HFFc6 (cell line): ENCODE measurements at places on chromosomes 7 and 10. TPM values are rescaled to one million over a fixed set of nuclear protein-coding genes. Genes with fewer than 3 reads are reported as not detected.

DNA sequence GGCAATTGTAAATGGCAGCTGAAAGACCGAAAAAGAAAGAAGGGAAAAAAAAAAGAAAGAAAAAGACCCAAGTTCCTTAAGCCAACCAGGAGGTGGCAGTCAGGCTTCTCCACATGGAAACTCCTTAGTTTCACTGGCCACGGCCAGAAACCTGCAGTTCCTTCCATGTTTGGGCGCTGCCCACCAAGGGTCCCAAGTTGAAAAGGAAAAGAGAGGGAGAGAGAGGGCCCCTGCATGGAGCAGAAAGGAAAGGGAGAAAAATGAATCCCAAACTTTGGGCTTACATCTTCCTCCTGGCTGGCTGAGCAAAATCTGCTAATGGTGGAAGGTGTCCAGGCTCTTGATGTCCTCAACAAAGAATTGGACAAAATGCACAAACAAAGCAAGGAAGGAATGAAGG, 31.8 kb upstream of the ABCA13 start:
- H3K4me3 ChIP-seq: peak overlapping the region; percentile 70; the same call in 1 of the 2 replicates
- H3K36me3 ChIP-seq: no peaks in the 10 kb centered on the region
- peaks cover 28% of the 10 kb centered on the region for H3K4me1 ChIP-seq
- DNase-seq: no peak
- H3K27me3 ChIP-seq: peaks cover 2% of the 10 kb centered on the region; the same call in 1 of the 2 replicates

GRCh38 chr10:44908066-44908749, 2.9 kb upstream of the TMEM72 start:
- H3K36me3 ChIP-seq: no peaks in the 10 kb centered on the region
- peak overlapping the region; percentile 41; the same call in 1 of the 2 replicates for H3K4me3 ChIP-seq
- no peak overlapping the region for H3K27ac ChIP-seq
- H3K27me3 ChIP-seq: peaks cover 21% of the 10 kb centered on the region
- peaks cover 8% of the 10 kb centered on the region for H3K4me1 ChIP-seq

DNA sequence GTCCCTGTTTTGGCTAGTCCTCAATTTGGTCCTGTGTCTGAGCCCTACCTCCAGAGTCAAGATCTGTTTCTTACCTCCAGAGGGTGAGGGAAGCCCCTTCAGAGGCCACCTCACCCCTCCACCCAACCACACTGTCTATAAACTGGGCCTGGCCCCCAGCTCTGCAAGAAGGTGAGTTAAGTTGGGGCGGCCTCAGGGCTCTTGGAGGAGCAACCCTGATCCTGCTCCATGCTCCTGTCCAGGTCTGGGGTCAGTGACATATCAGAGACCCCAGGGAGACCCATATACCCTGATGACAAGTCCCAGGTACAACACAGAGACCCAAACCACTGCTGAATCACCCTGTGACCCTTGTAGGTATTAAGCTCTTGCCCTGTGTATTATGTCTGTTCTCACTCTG, 69.5 kb downstream of the MYL10 start:
- no peak for DNase-seq
- no peak overlapping the region for H3K27ac ChIP-seq
- no peaks in the 10 kb centered on the region; the same call in 1 of the 2 replicates for H3K4me1 ChIP-seq

GRCh38 chr10:71127773-71128172, 84.6 kb upstream of the UNC5B start:
- no peak overlapping the region for H3K4me3 ChIP-seq
- no peak for DNase-seq
- H3K4me1 ChIP-seq: no peaks in the 10 kb centered on the region
- no peaks in the 10 kb centered on the region for H3K36me3 ChIP-seq

- H3K4me1 ChIP-seq: peaks cover 55% of the 10 kb centered on the region
- peak overlapping the region; percentile 50 for H3K27ac ChIP-seq
- peaks cover 29% of the 10 kb centered on the region for H3K36me3 ChIP-seq
- no peak for DNase-seq
Observed at GRCh38 chr7:157139810-157140510, 1.2 kb downstream of the UBE3C start.

DNA sequence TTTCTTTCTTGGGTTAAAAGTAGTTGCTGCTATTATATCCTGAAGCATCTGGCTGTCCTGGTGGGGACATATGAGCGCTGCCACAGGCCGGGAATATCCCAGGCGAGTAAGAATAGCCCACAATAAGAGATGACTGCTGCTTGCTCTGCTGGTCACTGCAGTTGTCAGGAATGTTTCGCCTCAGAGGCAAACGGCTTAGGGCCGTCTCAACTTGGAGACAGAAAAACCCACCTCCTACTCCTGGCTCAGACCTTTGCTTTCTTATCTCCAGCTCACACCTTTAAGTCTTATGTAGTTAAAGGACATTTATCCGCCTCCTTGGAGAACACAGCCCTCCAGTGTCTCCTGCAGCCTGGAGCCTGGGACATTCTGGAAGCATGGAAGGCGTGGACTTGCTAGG, at the start of gene GJD4:
GJD4 (plus strand) TSS at position 151 of the 400 bp plus-strand sequence; CDS start at position 378, 227 bp downstream.
- no peak within 1 kb of the TSS for H3K4me3 ChIP-seq
- no peak within 1 kb of the TSS for H3K27ac ChIP-seq
- peaks cover 53% of the 10 kb centered on the region for H3K27me3 ChIP-seq
- H3K36me3 ChIP-seq: no peaks in the 10 kb centered on the region; the same call in 1 of the 2 replicates
- peaks cover 5% of the 10 kb centered on the region; the same call in 1 of the 2 replicates for H3K4me1 ChIP-seq
- DNase-seq: no peak

DNA sequence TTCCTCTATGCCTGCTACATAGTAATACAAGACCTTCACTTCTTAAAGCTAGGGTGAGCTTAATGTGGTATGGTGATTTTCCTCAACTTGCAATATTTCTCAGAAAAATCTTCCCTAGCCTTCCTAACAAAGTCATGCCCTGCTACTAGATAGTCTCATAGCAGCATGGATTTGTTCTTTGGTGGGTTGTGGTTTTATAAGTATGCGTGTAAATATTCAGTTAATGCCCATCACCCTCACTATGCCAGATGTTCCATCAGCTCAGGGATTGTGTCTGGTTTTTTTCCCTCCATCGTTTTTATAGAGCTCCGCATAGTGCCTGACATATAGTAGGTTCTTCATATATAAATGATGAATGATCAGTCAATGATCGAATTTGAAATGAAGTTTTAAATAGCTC, 182.8 kb downstream of the CREB5 start:
- no peak for DNase-seq
- H3K36me3 ChIP-seq: no peaks in the 10 kb centered on the region
- no peaks in the 10 kb centered on the region for H3K4me1 ChIP-seq
- H3K27me3 ChIP-seq: peaks cover 2% of the 10 kb centered on the region

GRCh38 chr7:112874909-112875308, 84.7 kb upstream of the TMEM168 start:
- no peak overlapping the region for H3K27ac ChIP-seq
- H3K4me3 ChIP-seq: no peak overlapping the region
- peaks cover 11% of the 10 kb centered on the region; the same call in 1 of the 2 replicates for H3K36me3 ChIP-seq
- H3K27me3 ChIP-seq: no peaks in the 10 kb centered on the region; the same call in 1 of the 2 replicates
- no peak for DNase-seq
- peaks cover 49% of the 10 kb centered on the region for H3K4me1 ChIP-seq

DNA sequence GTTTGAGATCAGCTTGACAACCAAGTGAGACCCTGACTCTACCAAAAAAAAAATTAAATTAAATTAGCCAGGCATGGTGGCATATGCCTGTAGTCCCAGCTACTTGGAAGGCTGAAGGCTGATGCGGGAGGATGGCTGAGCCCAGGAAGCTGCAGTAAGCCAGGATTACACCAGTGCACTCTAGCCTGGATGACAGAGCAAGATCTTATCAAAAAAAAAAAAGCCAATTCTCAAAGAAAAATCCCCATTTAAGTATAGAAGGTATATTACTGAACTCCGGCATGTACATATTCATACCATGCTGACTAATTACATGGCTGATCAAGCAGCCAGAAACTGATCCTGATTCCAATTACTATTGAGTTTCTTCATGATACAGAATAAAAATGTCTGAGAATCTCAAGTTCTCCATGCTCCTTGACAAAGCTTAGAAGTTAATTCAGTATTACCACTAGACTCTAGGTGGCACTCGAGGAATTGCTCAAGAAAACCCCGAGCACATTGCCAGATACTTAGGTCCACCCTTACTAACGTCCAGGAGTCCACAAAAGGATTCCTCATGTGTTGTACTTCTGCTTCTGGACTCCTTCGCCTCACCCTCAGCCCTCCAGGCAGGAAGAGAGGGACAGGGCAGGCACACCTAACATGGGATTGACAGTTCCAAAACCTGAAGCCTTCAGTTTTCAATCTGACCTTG, 148.9 kb downstream of the PARD3 start:
- no peaks in the 10 kb centered on the region; the same call in 1 of the 2 replicates for H3K27me3 ChIP-seq
- H3K27ac ChIP-seq: peak overlapping the region; percentile 61
- no peaks in the 10 kb centered on the region for H3K36me3 ChIP-seq
- peak overlapping the region; percentile 39; the same call in 1 of the 2 replicates for H3K4me3 ChIP-seq
- peak; percentile 89 for DNase-seq
- H3K4me1 ChIP-seq: peaks cover 30% of the 10 kb centered on the region

GRCh38 chr7:99739699-99740572, 4.9 kb upstream of the CYP3A7 start:
- no peak overlapping the region for H3K4me3 ChIP-seq
- peaks cover 7% of the 10 kb centered on the region for H3K27me3 ChIP-seq
- no peak overlapping the region for H3K27ac ChIP-seq
- H3K36me3 ChIP-seq: no peaks in the 10 kb centered on the region

GOT1 gene
- total RNA-seq: 33.8 and 34.9 TPM in 2 replicates

VAX1 gene
- total RNA-seq: not detected in 3 replicates
